AG08395 (cell line): ENCODE measurements at places on chromosomes 3 and 15.

DNA sequence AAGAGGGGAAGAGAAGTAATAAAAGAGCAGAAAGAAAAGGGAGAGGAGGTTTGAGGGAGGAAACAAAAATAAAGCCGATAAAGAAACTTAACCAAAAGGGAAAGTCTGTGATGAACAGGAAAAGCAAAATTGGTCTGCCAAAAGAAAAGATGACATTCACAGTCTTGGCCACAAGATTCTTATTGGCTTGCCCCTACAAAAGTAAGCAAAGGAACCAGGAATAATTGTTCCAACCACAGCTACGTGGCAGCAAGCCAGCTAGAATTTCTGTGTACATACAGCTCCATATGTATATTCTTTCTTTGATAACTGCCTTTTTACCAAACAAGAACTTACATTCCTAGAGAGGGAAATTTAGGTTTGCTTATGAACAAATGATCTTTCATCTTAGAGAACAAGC is 79.6 kb downstream of the MLH1 start:
- DNase-seq = peak; percentile 50

GRCh38 chr3:355622-356021 is 159.1 kb downstream of the CHL1 start:
- no peak for DNase-seq

- no peak for DNase-seq
Measured at GRCh38 chr3:195727606-195728195, 6.9 kb downstream of the MUC20 start.

DNA sequence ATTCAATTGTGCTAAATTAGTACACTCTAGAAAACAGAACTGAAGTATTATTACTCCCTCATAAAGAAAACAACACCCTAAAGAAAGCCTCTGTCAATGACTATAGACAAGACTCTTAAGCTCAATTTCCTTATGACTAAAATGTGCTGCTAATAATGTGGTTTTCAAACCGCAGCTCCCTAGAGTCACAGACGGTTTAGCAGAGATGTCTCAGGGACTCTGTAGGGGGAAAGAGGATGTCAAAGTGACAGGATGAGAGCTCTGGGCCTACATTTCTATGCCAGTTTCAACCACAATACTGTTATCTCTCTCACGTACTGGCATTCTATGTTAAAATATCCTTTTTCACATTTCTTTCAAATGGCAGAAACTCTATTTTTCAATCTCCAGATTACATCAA is 37.6 kb upstream of the WDR49 start:
- DNase-seq = peak; percentile 3

DNA sequence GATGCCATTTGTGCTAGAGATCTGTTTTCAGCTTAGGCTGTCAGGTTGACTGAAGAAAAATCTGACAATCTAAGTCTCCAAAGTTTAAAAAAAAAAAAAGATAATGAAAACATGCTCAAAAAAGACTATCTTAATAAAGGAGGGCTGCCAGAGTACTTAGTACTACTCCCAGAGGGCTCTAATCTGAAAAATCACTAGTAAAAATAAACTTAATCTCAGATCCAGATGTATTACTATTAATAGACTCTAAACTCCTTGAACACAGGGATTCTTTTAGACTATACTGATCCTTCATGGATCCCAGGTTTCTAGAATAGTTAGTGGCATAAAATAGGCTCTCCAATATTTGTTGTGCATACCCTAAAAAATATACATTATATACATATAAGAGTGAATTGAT is 34.0 kb downstream of the TOPBP1 start:
- no peak for DNase-seq

GRCh38 chr3:89246326-89246725 is 138.9 kb downstream of the EPHA3 start:
- no peak for DNase-seq

- no peak for DNase-seq
Measured at GRCh38 chr3:178397836-178398235, 138.4 kb upstream of the KCNMB2 start.

DNA sequence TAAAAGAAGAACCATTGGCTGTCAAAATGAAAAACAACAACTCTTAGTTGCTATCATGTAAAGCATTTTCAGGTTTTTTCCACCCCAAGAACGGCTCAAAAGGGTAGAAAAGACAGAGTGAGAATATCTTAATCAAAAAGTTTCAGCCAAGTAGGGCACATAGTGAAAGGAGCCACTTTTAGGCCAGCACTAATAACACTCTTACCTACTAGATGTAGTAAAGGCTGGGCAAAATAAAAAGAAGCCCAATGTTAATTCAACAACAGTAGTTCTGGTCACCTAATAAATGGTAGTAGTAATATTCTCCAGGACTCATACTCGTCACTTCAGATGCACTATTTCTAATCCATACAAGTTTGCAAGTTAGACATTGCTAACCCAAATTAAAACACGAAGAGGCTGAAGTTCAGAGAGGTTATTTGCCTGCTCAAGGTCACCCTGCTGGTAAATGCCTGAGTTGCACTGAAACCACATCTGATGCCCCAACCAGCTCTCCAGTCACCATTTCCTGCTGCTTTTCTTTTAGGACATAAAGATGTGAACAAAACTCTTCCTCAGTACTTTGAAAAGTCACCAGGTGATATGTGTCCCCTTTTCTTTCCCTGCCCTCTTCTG is 7.5 kb downstream of the GOLIM4 start:
- peak; percentile 9 for DNase-seq

- DNase-seq = no peak
Measured at GRCh38 chr3:150760431-150761200, 2.4 kb downstream of the SIAH2 start.

- peak; percentile 15 for DNase-seq
Measured at GRCh38 chr3:179189759-179190158, 41.6 kb downstream of the PIK3CA start.
